ENCODE measurements at places on chromosomes 12 and 14.

GRCh38 chr12:124784871-124785572 is 78.6 kb downstream of the SCARB1 start:
- no peak for DNase-seq

- DNase-seq = no peak
These were observed 171.4 kb downstream of the RBM19 start for GRCh38 chr12:113794774-113795173.

- no peak for DNase-seq
These were observed 129.8 kb upstream of the KRR1 start for GRCh38 chr12:75641031-75641780.

- DNase-seq = no peak
These were observed 132.1 kb upstream of the SYT1 start for GRCh38 chr12:78732481-78732880.

DNA sequence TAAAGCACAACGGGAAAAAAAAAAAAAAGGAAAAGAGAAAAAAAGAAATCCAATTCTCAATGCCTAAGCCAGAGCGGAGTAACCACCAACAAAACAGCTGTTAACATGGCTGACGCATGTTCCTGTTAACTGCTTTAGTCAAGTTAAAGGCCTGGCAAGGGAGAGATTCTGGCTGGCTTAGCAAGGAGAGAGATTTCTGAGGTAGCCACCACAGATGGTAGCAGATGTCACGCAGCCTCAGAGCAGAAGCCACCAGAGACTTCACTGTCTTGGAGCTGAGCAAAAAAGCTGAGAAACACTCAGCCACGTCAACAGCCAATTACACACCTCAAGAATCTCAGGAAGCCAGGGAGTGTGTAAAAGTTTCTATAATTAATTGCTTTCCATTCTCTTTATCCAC is 87.1 kb downstream of the TMCC3 start:
- DNase-seq = no peak

DNA sequence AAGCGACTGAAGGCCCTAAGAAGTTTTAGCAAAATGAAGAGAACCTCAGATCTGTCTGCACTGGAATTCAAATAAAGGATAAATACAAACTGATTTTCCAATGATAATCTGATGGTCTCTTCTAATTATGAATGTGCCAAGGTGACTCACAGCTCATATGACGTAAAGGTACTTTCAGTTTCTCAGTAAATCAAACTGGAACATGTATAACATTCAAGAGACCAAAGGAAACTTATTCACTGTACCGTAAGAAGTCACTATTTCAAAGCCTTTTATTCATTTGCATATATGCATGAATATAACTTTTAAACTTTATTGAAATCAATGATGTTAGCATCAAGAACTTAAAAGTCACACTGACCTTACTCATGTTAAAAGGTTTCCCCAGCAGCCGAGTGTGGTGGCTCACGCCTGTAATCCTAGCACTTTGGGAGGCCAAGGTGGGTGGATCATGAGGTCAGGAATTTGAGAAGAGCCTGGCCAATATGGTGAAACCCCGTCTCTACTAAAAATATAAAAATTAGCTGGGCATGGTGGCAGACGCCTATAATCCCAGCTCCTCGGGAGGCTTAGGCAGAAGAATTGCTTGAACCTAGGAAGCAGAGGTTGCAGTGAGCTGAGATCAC is 52.2 kb downstream of the ATXN2 start:
- no peak for DNase-seq

- DNase-seq = no peak
These were observed 452.4 kb upstream of the SEL1L start for GRCh38 chr14:81986005-81986404.
